Activated CD4-positive, alpha-beta T cell treated with anti-CD3 and anti-CD28 coated beads, Interleukin-2, amount 10 ng/mL, durations not matched to agents 24 days and 14 days (primary cell): ENCODE measurements at places on chromosomes 2 and 18. TPM values are rescaled to one million over a fixed set of nuclear protein-coding genes. Genes with fewer than 3 reads are reported as not detected.

- no peak overlapping the region for H3K4me3 ChIP-seq
- H3K27ac ChIP-seq = no peak overlapping the region
- peaks cover 2% of the 10 kb centered on the region for H3K4me1 ChIP-seq
- no peaks in the 10 kb centered on the region for H3K36me3 ChIP-seq
These were observed 8.0 kb upstream of the COX7A2L start for GRCh38 chr2:42368817-42369531.

- no peaks in the 10 kb centered on the region for H3K27me3 ChIP-seq
- no peaks in the 10 kb centered on the region for H3K4me1 ChIP-seq
These were observed 60.5 kb downstream of the CDH2 start for GRCh38 chr18:28116461-28116860.

- H3K27ac ChIP-seq = no peak overlapping the region
- peaks cover 4% of the 10 kb centered on the region for H3K4me1 ChIP-seq
- H3K27me3 ChIP-seq = no peaks in the 10 kb centered on the region
- no peak overlapping the region for H3K4me3 ChIP-seq
- H3K36me3 ChIP-seq = no peaks in the 10 kb centered on the region
- no peak for DNase-seq
These were observed 684.3 kb downstream of the KCNJ3 start for GRCh38 chr2:155382776-155383175.

- no peak for DNase-seq
- H3K27me3 ChIP-seq = no peaks in the 10 kb centered on the region
- no peaks in the 10 kb centered on the region for H3K4me1 ChIP-seq
- peaks cover 35% of the 10 kb centered on the region for H3K36me3 ChIP-seq
- H3K27ac ChIP-seq = no peak overlapping the region
- H3K4me3 ChIP-seq = no peak overlapping the region
These were observed 38.5 kb downstream of the GORASP2 start for GRCh38 chr2:170967553-170967952.

DNA sequence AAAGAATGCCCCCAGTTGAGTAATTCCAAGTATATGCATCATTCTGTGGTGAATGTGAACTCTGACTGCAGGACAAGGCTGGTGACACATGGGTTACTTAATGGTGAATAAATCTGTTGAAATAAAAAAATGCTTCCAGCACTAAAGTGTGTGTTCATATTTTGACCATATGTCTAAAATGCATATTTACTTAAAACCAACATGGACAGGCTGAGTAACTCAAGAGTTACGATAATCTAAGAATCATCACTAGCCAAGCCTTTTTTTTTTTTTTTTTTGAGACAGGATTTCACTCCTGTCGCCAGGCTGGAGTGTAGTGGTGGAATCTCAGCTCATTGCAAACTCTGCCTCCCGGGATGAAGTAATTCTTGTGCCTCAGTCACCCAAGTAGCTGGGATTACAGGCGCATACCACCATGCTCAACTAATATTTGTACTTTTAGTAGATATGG is 47.1 kb upstream of the CCBE1 start:
- no peaks in the 10 kb centered on the region for H3K4me1 ChIP-seq
- peaks cover 6% of the 10 kb centered on the region for H3K27me3 ChIP-seq
- H3K4me3 ChIP-seq = no peak overlapping the region
- H3K36me3 ChIP-seq = no peaks in the 10 kb centered on the region
- H3K27ac ChIP-seq = no peak overlapping the region
- no peak for DNase-seq

DNA sequence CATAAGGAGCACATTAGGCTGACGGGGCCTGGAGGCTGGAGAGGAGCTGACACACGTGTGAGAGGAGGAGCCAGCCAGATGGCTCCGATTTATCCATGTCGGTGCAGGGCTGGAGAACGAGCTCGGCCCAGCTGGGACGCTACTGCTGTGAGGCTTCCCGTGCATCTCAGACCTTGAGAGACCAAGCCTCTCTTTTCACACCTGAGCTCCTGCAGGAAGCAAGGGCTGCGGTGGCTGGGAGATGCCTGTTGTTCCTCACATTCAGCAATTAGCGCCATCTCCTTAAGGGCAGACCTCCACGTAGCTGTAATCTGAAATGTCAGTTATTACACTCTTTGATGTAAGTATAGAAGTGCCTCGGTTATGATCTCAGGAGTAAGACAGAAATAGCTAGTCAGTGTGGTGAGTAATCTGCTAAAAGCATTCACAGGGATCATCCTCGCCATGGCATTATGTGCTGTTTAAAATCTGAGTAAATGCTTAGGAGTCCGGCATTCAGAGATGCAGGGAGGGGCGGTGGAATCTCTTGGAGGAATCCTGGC is 107.9 kb downstream of the PRKCE start:
- peaks cover 2% of the 10 kb centered on the region for H3K4me1 ChIP-seq
- DNase-seq = no peak
- H3K4me3 ChIP-seq = no peak overlapping the region
- no peaks in the 10 kb centered on the region for H3K36me3 ChIP-seq

GRCh38 chr2:186751790-186752189 is 57.9 kb downstream of the FAM171B start:
- no peak overlapping the region for H3K27ac ChIP-seq
- no peak overlapping the region for H3K4me3 ChIP-seq
- no peaks in the 10 kb centered on the region for H3K36me3 ChIP-seq
- DNase-seq = no peak
- H3K27me3 ChIP-seq = no peaks in the 10 kb centered on the region
- H3K4me1 ChIP-seq = no peaks in the 10 kb centered on the region

Gene CCT7
- total RNA-seq = 680 and 696 TPM in 2 replicates

- DNase-seq = no peak
- H3K27ac ChIP-seq = no peak overlapping the region
- no peaks in the 10 kb centered on the region for H3K36me3 ChIP-seq
- H3K4me3 ChIP-seq = no peak overlapping the region
- H3K27me3 ChIP-seq = no peaks in the 10 kb centered on the region
These were observed 22.2 kb downstream of the ITGB1BP1 start for GRCh38 chr2:9401059-9401547.

Gene FAM237A
- not detected in 2 replicates for total RNA-seq

- no peaks in the 10 kb centered on the region for H3K27me3 ChIP-seq
- no peak overlapping the region for H3K27ac ChIP-seq
- no peak for DNase-seq
- H3K4me1 ChIP-seq = no peaks in the 10 kb centered on the region
- no peak overlapping the region for H3K4me3 ChIP-seq
These were observed 359.9 kb upstream of the FANCL start for GRCh38 chr2:58601017-58601416.

GRCh38 chr18:6633310-6633709 is 96.2 kb upstream of the ARHGAP28 start:
- no peaks in the 10 kb centered on the region for H3K27me3 ChIP-seq
- DNase-seq = no peak
- no peaks in the 10 kb centered on the region for H3K4me1 ChIP-seq
- no peak overlapping the region for H3K27ac ChIP-seq
- H3K36me3 ChIP-seq = no peaks in the 10 kb centered on the region

Gene FSHR
- total RNA-seq = not detected in 2 replicates

Gene GPR55
- total RNA-seq = 0.23 and 0.38 TPM in 2 replicates

DNA sequence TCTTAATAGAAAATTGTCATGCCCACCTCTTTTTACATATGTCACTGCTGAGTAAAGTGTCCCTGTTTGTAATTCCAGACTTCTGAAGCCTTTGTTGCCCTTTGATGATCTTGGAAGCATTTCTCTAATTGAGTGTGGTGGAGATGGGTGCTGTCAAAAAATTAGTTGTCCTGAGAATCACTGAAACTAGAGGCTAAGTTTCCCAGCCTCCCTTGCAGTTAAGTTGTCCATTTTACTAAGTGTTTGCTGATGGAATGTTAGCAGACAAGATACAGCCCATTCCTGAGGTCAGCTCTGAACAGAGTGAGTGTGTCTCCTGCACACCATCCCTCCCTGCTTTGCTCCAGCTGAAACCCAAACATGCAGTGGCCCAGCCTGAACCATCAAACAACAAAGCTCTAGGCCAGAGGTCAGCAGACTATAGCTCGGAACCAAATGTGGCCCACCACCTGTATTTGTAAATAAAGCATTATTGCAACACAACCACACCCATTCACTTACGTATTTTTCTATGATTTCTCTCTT is 28.1 kb upstream of the TMEM177 start:
- no peaks in the 10 kb centered on the region for H3K4me1 ChIP-seq
- no peak overlapping the region for H3K4me3 ChIP-seq
- H3K27ac ChIP-seq = no peak overlapping the region
- DNase-seq = no peak
- peaks cover 26% of the 10 kb centered on the region for H3K27me3 ChIP-seq

Gene YIPF4
- total RNA-seq = 34.5 and 37.9 TPM in 2 replicates

Gene CABLES1
- total RNA-seq = 5.7 and 6.4 TPM in 2 replicates

GRCh38 chr2:33946193-33946592 is 347.1 kb upstream of the FAM98A start:
- H3K4me1 ChIP-seq = no peaks in the 10 kb centered on the region
- no peak for DNase-seq
- H3K36me3 ChIP-seq = no peaks in the 10 kb centered on the region
- H3K27me3 ChIP-seq = no peaks in the 10 kb centered on the region
- no peak overlapping the region for H3K4me3 ChIP-seq
- H3K27ac ChIP-seq = no peak overlapping the region

DNA sequence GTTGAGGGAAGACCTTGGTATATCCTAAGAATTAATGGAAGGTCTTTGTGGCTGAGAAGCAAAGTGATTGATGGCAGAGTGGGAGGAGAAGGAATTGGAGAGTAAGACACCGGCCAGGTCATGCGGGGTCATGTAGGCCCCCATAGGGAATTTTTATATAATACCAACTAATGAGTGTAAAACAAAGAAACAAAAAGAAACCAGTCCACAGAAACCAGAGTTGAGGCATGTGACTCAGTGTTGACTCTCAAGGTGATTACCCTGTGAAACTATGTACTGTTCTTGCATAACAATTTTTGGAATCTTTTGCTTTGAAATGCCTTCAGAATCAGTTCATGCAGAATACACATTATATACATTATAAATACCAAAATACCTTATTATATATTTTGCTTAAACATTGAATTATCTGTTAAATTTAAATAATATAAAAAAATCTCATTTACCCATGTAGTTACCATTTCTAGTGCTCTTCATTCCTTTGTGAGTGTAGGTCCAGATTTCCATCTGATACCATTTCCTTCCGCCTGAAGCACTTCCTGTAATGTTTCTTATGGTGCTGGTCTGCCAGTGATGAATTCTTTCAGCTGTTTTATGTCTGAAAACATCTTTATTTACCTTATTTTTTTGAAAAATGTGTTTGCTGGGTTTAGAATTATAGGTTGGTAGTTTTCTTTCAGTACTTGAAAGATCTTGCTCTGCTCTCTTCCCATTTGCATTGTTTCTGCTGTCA is 8.6 kb downstream of the CLIP4 start:
- peaks cover 25% of the 10 kb centered on the region for H3K4me1 ChIP-seq
- no peaks in the 10 kb centered on the region for H3K27me3 ChIP-seq
- no peak overlapping the region for H3K27ac ChIP-seq
- H3K36me3 ChIP-seq = peaks cover 57% of the 10 kb centered on the region

DNA sequence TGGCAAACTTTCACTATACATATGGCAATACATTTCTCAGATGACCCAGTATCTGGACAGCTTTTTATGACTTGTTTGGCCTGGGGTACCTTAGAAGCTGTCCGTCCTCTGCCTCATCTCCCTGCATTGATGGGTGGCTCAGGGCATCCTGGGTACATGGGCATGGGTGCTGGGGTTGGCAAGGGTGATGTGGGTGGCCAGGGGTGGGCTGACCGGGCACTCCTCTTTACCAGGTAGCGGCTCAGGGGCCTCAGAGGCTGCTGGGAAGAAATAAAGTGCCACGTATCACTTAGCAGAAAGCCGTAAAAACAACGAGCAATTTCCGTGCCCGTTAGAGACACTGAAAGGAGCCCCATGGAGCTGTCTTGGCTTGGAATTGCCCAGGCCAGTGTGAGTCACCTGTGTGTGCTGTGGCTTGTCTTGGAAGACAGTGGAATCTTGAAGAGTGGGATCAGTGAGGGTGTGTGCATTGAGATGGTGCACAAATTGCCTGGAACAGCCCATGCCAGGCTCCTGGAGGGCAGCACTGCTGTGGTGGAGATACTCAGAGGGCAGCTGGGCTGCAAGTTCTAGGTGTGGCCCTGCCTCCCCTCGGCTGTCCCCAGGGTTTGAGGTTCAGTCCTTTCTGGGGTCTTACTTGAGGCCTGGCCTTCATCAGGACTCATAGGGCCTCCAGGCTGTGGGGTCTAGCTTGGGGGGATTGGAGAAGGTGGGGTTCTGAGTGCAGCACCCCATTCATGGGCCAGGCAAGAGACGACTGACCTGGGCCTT is 88.8 kb downstream of the FHOD3 start:
- H3K27me3 ChIP-seq = no peaks in the 10 kb centered on the region
- H3K4me1 ChIP-seq = no peaks in the 10 kb centered on the region
- no peak overlapping the region for H3K27ac ChIP-seq

Gene AGXT
- total RNA-seq = not detected in 2 replicates

GRCh38 chr2:8536686-8537561 is 144.9 kb upstream of the ID2 start:
- H3K27me3 ChIP-seq = no peaks in the 10 kb centered on the region
- H3K36me3 ChIP-seq = peaks cover 1% of the 10 kb centered on the region
- H3K4me3 ChIP-seq = no peak overlapping the region
- H3K27ac ChIP-seq = peak overlapping the region; percentile 48

GRCh38 chr2:172216477-172216876 is 113.8 kb upstream of the DLX2 start:
- H3K36me3 ChIP-seq = no peaks in the 10 kb centered on the region
- no peak overlapping the region for H3K27ac ChIP-seq
- peaks cover 3% of the 10 kb centered on the region for H3K27me3 ChIP-seq
- H3K4me1 ChIP-seq = peaks cover 9% of the 10 kb centered on the region

Gene EVX2
- total RNA-seq = not detected in 2 replicates

Gene SLC4A5
- total RNA-seq = 0.93 and 1.4 TPM in 2 replicates

- DNase-seq = no peak
- no peaks in the 10 kb centered on the region for H3K36me3 ChIP-seq
- no peaks in the 10 kb centered on the region for H3K27me3 ChIP-seq
- H3K4me1 ChIP-seq = no peaks in the 10 kb centered on the region
These were observed 1224.7 kb upstream of the CELF4 start for GRCh38 chr18:38790303-38790702.

DNA sequence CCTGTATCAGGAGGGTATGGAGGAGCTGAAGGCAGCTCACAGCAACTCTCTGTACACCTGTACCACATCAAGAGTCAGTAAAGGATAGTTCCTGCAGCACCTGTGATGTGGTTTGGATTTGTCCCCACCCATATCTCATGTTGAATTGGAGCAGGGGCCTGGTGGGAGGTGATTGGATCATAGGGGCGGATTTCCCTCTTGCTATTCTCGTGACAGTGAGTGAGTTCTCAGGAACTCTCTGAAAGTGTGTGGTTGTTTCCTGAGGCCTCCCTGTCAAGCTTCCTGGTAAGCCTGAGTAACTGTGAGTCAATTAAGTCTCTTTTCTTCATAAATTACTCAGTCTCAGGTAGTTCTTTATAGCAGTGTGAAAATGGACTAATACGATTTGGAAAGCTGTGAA is 28.9 kb downstream of the OSBPL1A start:
- peak; percentile 78 for DNase-seq
- H3K4me3 ChIP-seq = peak overlapping the region; percentile 28
- peaks cover 39% of the 10 kb centered on the region for H3K4me1 ChIP-seq
- H3K36me3 ChIP-seq = peaks cover 9% of the 10 kb centered on the region
- no peaks in the 10 kb centered on the region for H3K27me3 ChIP-seq
- peak overlapping the region; percentile 75 for H3K27ac ChIP-seq

- H3K36me3 ChIP-seq = no peaks in the 10 kb centered on the region
- no peak for DNase-seq
- H3K27ac ChIP-seq = no peak overlapping the region
- peaks cover 12% of the 10 kb centered on the region for H3K27me3 ChIP-seq
- H3K4me1 ChIP-seq = no peaks in the 10 kb centered on the region
- no peak overlapping the region for H3K4me3 ChIP-seq
These were observed 86.0 kb downstream of the RAPGEF4 start for GRCh38 chr2:172821370-172822338.

- H3K27ac ChIP-seq = no peak overlapping the region
- H3K4me3 ChIP-seq = no peak overlapping the region
- H3K4me1 ChIP-seq = peaks cover 2% of the 10 kb centered on the region
- H3K36me3 ChIP-seq = no peaks in the 10 kb centered on the region
- no peak for DNase-seq
These were observed 88.9 kb downstream of the MOGAT1 start for GRCh38 chr2:222760301-222760897.
